ENCODE measurements at places on chromosomes 7 and 10. TPM values are rescaled to one million over a fixed set of nuclear protein-coding genes. Genes with fewer than 3 reads are reported as not detected.

SVOPL gene
- not detected for polyA plus RNA-seq

CLDN3 gene
- not detected for polyA plus RNA-seq

TAC1 gene
- polyA plus RNA-seq: not detected

CDNF gene
- 1.3 TPM for polyA plus RNA-seq

INSYN2A gene
- not detected for polyA plus RNA-seq

IQUB gene
- not detected for polyA plus RNA-seq

ELMO1 gene
- polyA plus RNA-seq: 69.9 TPM

DNA sequence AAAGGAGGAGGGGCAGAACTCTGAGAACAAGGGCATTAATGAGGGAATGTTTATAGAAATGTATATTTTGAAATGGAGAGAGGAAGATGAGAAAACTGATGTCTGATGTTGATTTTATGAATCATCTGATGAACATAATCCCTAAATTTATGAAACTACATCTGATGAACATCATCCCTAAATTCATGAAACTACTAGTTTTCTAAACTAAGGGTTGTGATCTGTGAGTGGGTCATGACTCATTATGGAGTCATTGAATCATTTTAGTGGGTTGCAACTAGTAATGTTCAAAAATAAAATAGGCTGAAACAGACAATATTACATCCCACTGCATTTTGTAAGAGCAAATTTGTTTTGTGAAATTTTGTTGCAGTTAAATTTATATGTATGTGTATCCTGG is 442.6 kb upstream of the TEX47 start:
- no peak for DNase-seq

DNA sequence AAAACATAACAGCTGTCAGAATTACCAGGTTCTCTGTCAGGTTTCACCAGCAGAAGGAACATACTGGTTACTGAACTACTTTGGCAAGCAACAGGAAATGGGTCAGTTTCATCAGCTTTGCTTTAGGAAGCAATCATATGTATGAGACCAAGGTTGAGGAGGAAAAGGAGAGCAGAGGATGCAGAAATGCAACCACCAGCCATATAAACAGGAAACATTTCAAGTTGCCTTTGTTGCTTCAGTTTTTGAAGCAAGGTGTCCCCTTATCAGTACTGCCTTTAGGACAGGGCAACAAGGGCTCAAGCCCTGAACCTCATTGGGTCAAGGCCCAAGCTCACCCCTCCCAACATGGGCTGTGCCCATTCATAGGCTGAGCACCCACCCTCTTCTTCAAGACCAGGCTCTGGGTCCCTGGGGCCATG is 10.2 kb downstream of the HIPK2 start:
- DNase-seq: no peak

DNA sequence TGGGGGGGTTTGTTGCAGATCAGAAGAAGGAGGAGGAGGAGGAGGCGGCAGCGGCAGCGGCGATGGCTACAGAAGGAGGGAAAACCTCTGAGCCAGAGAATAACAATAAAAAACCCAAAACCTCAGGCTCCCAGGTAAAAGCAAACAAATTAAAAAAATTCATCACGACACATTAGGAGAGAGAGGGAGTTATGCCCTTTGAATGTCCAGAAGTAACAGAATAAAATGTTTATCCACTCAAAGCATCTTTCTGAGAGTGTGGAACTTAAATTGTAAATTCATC is 717 bp downstream of the SP4 start:
- no peak for DNase-seq

DNA sequence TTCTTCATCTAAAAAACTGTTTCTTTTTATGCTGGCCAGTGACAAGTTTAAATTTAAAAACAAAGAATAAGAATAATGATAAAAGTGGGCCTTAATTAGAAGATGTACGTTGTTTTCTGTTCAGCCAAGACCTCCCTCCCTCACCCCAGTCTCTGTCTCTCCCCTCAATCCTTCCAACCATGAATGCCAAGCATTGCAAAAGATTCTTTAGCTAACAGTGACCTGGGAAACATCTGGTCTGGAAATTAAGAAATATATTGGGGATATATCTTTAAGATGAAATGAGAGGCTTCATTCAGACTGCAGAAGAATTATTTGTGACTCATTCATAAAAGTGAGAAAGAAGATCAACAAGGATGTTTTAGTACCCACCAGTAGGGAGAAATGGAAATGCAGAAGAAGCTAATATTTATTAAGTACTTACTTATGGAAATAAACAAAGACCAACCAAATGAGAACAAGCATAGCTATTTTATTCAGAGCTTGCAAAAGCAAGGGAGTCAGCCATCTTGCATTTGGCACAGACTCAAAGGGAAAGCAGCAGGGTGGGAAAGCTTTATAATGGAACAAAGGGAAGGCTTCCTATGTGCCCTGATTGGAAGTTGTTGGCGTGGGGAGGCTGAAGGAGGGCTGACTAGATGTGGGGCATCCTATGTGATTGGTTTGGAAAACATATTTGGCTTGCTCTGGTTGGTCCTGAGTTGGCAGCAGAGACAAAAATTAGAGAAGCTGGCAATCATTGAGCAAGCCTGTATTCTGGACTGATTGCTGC is 595.4 kb upstream of the GHITM start:
- DNase-seq: no peak

GRCh38 chr7:97002555-97003261 is 2.6 kb upstream of the DLX6 start:
- DNase-seq: no peak

DNA sequence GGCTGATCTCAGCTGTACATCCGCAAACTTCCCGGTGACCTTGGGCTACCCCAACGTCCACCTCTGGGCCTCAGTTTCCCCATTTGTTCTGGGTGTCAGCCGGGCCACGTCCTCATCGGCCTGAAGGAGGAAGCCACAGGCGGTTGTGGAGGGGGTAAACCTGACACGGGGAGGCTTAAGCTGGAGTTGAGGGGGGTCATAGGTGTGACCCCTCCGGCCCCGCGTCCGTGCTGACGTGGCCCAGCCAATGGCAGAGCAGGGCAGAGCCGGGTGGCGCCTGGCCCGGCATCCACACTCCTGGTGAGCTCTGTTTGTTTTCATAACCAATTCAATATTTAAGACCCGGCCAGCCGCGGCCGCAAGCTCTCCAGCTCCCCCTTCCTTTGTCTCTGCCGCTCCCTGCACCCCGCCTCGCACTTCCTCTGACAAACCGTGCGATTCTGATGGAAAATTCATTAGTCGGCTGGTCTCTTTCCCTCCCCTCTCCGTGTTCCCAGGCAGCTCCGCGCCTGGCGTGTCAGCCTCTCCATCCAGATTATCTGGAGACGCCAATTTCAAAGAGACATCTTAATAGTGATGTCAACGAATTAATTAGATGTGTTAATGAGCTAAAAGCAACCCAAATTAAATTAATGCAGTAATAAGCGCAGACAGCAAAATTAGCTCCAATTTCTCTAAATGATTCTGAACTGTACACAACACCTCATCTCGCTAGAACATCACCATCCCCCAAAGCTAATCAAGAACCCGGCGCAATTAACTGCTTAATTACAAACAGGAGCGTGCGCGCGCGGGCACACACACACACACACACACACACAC is 55.4 kb downstream of the MICALL2 start:
- DNase-seq: no peak

GRCh38 chr7:27159266-27160144 is 3.0 kb upstream of the HOXA7 start:
- DNase-seq: no peak

DNA sequence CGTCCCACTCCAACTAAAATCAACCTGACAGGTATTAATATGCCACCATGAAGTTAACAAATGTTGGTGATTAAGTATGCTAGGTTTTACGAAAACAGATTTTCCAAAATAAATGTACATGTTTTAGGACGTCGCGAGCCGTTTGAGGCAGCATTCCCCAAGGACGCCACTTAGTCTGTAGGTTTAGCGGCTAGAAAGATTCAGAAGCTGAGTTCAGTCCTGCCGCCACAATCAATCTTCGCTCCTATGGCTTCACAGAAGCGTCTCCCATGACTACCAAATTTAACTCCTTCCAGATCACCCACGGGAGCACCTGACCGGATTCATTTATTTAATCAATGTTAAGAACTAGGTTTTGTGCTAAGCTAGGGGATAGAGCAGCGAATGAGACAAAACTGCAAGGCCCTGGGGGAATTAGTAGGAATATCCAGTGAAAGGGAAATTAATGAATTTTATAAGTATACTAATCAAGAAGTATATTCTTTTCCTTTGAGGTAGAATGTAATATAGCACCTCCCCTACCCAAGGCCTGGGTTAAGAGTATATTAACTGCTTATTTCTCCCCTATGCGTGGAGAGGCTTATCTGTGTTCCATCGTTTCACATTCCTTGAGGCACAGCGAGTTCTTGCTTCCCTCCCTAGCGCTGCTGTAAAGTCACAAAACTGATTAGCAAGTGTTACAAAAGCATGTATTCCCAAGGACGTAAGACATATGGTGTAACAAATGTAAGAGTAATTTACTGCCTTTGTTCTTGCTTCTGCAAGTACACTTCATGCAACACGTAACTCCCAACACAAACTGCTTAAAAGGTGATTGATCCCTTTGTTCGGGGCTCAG is 994 bp upstream of the CYP51A1 start:
- peak; percentile 3 for DNase-seq

DNA sequence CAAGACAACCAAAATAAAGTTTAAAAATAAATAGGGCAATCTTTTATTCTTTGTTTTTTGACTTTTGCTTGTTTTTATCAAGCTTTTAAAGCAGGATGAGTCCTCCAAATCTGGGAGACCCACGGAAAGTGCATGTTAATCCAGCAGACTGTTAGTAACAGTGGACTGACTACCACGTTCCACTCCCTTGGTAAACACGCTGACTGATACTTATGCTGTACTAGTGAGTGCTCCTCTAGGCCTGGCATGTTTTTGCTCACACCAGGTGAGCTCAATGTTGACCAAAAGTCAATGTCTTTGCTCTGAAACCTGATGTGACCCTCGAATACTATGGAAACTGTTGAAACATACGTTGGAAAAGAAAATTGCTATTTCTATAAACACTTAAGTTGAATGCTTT is 88.4 kb downstream of the KIAA1549 start:
- no peak for DNase-seq
